ENCODE measurements at places on chromosomes 5 and 9.

DNA sequence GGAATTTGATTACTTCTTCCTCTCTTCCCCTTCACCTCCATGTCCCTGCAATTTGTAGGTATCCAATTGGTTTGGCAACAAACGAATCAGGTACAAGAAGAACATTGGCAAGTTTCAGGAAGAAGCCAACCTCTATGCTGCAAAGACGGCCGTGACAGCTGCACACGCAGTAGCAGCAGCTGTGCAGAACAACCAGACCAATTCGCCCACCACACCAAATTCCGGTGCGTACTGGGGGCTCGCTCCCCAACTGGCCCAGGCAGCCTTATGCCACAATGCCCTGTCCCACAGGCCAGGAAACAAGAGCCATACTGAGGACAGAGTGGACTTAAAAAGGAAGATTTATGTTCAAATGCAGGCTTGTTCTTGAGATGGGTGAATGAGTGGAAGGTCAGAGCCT, 213.5 kb downstream of the PBX3 start:
- no peak for DNase-seq

DNA sequence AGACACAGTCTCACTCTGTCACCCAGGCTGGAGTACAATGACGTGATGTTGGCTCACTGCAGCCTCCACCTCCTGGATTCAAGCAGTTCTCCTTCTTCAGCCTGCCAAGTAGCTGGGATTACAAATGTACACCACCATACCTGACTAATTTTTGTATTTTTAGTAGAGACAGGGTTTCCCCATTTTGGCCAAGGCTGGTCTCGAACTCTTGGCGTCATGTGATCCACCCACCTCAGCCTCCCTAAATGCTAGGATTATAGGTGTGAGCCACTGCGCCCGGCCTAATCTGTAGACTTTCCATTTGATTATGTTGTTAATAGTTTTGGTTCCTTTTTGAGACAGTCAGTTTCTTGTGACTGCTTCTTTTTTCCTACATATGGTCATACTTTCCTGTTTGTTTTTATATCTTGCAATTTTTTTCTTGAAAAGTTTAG, 31.0 kb downstream of the MTREX start:
- DNase-seq: no peak

GRCh38 chr5:8060953-8061429, 192.0 kb downstream of the MTRR start:
- no peak for DNase-seq

GRCh38 chr9:96140296-96141127, 161.5 kb downstream of the HSD17B3 start:
- DNase-seq: no peak

DNA sequence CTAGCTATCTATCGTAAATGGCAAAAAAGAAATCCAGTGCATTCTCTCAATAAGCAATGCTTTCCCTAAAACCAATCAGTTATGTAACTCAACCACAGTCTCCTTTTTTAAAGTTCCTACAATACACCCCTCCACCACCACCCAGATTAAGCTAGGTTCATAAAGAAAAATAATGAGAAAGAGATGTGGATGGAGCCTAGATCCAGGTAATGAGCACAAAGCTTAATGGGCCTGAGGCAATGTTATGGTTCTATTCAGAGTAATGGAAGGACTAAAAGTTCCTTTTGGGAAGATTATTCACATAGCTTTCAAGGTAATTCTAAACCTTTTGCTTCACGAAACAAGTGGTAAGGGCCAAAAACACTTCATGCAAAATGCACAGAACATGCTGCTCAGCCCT, 113.5 kb downstream of the MPDZ start:
- peak; percentile 51 for DNase-seq

DNA sequence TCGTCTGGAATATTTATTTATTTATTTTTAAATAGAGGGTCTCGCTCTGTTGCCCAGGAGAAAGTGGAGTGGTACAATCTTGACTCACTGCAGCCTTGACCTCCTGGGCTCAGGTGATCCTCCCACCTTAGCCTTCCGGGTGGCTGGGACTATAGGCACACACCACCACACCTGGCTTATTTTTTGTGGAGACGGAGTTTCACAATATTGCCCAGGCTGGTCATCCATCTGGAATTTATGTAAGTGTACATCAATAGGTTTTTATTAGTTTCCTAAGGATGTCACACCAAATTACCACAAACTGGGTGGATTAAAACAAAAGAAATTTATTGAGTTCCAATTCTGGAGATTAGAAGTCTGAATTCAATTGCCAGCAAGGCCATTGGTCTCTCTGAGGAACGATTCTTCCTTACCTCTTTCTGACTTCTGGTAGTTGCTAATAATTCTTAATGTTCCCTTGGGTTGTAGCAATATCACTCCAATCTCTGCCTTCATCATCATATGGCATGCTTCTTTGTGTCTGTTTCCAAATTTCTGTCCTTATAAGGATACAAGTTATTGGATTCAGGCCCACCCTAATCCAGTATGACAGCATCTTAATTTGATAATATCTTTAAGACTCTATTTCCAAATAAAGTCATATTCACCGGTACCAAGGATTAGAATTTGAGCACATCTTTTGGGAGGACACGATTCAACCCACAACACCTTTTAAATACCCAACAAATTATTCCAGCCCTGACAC, 16.3 kb upstream of the RAD23B start:
- DNase-seq: no peak

DNA sequence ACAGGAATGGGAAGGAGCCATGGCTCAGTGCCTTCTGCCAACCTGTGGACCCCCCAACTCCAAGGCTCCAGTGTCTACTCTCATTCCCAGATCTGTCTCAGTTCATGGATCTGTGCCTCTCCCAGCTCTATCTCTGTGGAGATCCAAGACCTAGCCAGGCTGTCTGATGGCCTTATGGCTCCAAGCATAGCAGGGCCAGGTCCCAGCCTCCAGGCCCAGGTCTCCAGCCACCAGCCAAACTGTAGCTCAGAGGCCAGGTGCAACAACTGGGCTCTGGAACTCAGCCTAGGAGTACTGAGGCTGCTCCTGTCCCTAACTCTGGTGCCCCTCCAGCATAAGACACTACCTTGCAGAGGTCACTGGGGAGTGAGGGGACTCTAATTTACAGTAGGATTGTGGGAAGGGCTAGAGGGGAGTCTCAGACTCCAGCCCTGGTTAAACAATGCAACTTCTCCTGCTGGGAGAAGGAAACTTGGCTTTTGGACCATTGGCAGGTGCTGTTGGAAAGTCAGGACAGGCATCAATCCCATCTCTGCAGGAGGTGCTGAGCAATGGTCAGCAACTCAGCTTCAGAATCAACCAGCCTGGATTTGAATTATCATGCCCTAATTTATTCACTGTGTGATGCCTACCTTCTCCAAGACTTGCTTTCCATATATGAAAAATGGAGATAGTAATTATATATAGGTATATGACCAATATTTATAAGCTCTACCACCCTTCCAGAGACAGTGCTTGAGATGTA, 63.0 kb downstream of the PCDH1 start:
- no peak for DNase-seq

- no peak for DNase-seq
Measured at GRCh38 chr9:17609312-17610005, 30.6 kb downstream of the SH3GL2 start.

DNA sequence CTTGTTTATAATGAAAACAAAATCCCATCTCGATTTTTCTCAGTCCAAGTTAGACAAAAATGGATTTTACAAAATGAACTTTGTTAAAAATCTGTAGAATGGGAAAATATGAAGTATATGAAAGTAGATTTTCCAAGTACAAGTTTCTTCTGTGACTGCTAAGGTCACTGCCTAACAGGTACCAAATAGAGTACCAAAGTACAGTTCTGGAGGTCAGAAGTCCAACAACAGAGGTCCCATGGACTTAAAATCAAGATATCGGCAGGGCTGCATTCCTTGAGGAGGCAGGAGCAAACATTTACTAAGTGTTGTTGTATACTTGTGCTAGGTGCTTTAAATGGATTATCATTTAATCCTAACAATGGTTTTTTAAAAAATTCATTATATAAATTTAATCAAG, 5.9 kb downstream of the YTHDC2 start:
- no peak for DNase-seq

Data from HAP-1 (cell line).